GM18507 (cell line): ENCODE measurements at places on chromosomes 1 and 21.

GRCh38 chr1:216325336-216325735 lies 97.9 kb downstream of the USH2A start:
- no peak for DNase-seq

DNA sequence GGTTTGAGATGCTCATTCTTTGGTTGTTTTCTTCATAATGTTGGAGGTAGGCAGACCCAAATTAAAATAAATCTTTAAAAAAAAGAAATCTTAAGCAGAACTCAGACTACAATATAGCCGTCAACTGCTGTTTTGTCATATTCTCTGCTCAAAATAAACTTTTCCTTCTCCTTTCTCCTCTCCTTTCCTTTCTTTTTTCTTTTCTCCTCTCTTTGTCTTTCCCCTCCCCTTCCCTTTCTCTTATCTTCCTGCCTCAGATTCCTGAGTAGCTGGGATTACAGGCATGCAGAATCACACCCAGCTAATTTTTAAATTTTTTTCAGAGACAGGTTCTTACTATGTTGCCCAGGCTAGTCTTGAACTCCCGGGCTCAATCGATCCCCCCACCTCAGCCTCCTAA lies 24.8 kb upstream of the MTF1 start:
- DNase-seq, result no peak

DNA sequence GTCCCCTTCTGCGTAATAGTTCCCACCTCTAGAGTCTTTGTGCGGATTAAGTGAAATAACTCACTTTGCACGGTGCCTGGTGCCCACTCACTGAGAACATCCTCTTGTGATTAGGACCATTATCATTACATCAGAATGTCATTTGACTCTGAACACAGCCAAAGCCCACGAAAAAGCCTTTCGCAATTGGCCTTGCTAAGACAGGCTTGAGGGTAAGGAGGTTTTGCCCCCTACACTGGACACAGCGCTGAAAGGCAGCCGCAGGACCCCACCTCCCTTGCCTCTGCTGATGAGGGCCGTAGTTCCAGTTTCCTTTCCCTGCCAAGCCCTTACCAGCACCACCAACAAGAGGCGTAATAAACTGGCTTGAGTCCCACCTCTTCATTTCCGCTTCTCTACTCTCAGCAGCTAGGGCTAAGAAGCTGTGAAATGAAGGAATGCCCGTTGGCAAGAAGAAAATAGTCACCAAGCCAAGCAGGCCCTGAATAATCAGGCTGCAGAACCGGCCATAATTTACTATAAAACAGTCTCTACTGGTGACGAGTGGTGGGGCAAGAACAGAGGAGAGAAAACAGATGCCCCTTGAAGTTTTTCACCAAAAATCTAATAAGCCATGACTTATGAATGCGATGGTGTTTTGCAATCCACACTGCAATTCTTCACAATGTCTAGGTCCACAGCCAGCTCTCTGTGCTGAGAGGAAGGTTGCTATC lies 53.1 kb downstream of the SH3GLB1 start:
- DNase-seq, result no peak

GRCh38 chr1:48294656-48295055 lies 72.1 kb downstream of the SLC5A9 start:
- no peak for DNase-seq

- DNase-seq, result no peak
Observed at GRCh38 chr1:220425852-220426251, 102.1 kb upstream of the MARK1 start.

DNA sequence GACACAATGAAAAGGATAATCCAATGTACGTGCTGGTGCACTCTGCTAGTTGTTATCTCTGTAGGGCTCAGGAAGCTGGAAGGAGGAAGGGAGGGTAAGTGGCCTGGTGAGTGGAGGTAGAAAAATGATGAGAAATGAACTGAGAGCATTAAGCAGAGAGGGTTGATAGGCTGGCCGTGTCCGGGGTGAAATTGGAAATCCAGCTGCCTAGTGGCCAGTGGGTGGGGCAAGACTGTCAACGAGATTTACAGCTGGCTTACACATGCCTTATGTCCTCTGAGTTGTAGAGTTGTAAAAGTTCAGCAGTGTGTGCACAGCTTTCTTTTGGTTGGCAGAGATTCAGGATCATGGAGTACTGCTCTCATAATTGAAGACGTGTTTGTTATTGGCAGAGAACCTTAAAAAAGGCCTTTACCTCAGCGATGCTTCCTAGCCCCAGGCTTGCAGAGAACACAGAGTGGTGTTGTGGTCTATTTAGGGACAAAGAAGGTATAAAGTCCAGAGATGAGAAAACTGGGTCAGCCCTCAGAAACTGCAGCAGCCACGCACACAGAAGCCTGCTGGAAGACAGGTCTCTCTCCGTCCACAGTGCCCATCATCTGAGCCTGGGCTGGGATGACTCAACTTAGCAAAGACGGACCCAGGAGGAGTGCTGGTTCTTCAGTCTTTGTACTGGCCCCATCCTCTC lies 132.4 kb downstream of the EDEM3 start:
- DNase-seq, result no peak

- DNase-seq, result no peak
Observed at GRCh38 chr1:179825206-179825605, 52.4 kb downstream of the TOR1AIP2 start.

GRCh38 chr1:237580726-237581125 lies 310.0 kb downstream of the ZP4 start:
- DNase-seq, result no peak

DNA sequence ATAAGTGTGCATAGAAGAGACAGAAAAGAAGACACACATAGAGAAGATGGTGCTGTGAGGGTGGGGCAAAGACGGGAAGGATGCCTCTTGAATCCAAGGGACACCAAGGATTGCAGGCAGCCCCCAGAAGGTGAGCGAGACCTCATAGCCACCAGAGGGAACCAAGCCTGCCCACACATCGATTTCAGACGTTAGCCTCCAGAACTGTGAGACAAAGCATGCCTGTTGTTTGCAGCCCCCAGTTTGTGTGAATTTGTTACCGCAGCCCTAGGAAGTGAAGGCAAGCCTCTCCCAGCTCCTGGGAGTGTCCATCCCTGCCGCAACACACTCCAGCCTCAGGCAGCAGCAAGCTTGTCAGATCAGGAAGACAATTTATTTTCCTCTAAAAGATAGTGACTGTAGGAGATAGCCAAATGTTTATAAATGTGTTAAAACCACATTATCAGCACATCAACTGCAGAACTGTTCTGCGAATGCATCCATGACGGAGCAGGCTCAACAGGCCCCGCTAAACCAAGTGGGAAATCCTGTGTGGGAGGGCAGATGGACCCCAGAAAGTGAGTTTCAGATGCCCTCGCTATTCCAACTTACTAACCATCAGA lies 543.3 kb downstream of the MATN1 start:
- no peak for DNase-seq

GRCh38 chr1:209777587-209777986 lies 6.8 kb downstream of the C1orf74 start:
- no peak for DNase-seq

- DNase-seq, result no peak
Observed at GRCh38 chr1:34478515-34479076, 276.3 kb upstream of the GJB5 start.

DNA sequence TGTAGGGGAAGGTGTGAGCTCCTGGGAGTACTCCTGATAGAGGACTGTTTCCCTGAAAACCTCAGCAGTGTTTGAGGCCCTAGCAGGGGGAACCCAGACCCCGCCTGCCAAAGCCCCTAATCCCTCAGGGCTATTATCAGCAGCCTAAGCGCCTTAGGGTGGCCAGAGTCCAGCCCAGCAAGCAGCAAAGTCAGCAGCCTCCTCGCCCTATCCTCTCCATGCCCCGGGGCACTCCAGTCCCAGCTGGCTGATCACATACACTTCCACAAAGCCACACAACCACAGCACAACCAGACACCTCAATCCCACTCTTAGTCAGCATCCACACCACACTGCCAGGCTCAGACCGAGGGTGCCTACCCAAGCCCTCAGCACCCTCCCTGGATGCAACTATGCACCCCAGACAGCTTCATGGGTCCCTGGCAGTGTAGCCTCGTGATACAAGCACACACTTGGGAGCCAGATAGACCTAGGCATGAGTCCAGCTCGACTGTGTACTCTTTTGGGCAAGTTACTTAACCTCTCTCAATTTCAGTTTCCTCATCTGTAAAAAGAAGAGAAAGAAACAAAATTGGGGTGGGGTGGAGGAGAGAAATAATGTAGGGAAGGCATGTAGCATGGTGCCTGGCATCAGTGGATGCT lies 7.1 kb downstream of the IGSF9 start:
- no peak for DNase-seq

DNA sequence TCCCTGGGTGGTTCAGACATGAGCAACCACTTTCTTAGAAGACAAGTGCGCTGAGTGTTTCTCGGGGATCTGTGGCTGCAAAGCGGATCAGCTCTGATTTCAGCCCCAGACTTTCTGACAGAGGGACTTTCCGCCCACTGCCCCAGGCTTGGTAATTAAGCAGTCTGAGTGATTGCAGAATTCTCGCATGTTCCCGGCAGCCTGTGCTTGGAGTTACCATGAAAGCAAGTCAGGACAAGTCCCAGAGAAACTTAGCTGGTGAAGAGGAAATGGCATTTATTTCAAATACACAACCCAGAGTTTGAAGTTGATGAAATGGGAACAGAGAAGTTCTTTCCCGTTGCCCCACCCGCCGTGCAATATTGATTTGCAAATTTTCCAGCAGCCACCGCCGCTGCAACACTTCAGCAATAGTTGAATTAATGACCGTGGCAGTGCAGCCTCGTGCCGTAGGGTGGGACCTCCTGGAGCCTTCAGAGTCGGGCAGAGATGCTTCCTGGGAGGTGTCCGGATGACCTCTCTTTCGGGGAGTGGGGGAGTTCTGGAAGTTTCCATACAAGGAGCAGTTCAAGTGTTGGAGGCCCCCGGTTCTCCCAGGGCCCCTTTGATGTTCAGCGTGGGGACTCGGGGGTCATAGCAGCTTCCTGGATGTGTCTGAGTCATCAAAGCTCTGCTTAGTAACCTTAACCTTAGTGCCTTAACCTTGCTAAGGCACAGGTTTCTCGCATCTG lies 134.7 kb downstream of the KAZN start:
- DNase-seq, result no peak

DNA sequence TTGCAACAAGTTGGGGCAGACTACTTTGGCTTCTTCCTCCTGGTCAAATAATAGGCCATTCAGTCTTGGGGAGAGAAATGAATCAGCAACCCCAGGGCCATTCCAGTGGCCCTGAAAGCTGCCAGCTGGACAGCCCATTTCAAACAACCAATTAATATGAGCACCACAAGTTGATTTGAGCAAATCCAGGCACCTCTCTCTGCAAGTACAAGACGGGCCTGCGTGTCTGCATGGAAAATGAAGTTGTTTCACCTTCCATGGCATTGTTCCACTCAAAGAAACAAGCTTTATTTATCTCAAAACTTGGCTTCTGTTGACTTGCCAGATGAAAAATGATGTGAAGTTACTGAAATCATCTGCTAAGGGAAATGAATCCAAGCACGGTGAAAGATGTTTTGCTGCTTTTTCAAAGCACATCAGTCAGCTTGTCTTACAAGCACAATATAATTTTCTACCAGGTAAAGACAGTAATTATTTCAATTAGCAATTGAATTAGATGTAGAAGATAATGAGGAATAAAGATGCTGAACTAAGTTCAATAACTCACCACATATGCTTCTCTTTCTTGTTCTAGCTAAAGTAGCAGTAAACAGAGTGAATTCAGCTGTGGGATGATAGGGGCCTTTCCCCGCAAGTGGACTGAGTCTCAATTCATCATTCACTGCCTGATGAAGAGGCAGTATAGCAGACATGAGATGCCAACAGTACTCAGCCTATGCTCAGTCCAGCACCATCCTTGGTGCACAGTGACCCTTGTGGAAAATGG lies 95.2 kb upstream of the SSX2IP start:
- DNase-seq, result no peak

GRCh38 chr1:56491441-56491840 lies 87.9 kb downstream of the PLPP3 start:
- no peak for DNase-seq

- no peak for DNase-seq
Observed at GRCh38 chr21:31673321-31673912, 13.9 kb downstream of the SOD1 start.

- no peak for DNase-seq
Observed at GRCh38 chr1:93475681-93476080, 27.8 kb downstream of the FNBP1L start.

- no peak for DNase-seq
Observed at GRCh38 chr1:1908506-1908791, 6.6 kb upstream of the CALML6 start.

DNA sequence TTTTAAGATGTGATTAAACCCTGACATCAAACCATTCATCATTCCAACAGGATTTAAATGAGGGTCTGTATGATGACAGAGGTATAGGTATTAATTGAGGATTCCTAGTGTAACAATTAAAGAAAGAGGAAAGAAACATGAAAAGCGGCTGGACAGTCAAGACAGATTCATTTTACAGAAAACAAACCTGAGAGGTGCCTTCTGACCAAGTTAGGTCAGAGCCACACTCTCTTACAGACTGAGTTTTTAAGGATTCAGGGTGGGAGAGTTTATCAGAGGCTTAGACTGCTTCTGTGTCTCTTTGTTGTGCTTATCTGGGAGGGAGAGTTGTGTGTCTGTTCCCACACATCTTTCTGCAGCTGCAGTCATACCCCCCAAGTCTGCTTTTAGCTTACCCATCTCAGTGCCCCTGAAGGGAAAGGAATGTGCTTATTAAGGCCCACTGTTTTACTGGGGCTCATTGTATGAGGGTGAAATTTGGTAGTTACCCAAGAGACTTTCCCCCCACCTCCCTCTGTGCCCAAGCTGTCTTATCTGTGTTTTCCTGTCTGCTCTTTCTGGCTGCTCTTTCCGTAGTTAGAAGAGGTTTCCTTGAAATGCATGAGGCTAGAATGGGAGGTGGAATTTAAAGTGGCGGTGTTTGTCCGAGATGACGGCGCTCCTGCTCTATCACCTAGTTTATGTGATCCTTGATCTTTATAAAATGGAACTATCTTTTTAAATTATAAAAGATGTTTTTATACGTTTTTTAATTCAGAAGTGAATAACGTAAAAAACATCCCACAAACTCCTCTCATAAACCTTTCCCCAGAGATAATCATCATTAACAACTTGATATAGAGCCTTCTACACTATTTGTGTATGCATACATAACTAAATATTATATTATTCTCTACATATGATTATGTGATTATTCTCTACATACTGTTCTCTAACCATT lies 96.0 kb upstream of the TNFSF4 start:
- DNase-seq, result no peak

GRCh38 chr1:203346060-203346768 lies 4.7 kb downstream of the FMOD start:
- no peak for DNase-seq

DNA sequence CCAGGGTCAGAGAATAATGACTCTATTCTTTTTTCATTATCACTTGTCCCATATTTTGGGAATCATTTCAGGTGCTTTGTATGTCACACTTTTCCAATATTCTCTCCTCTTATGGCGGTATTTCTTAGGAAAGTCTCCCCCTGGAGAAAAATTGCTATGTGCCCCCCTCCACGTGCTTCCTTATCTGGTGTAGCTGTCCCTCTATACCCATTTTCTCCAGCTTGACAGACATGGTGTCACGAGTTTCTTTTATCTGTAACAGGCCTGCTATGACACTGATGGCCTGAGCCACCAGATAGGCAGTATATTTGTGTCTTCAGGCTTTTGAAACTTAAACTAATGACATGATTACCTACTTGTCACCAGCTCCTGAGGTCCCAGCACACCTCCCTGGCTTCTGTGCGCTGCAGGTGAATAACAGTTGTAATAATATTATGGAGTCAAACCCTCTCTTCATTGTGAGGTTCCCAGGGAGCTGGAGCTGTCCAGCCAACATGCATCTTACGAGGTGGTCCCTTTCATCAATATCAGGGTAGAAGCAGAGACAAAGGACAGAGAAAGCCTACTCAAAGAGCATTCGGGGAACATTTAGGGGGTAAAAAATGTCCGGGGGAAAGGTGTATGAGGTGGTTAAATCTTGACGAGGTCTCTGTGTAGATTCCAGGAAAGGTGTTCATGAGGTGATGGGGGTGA lies 71.2 kb upstream of the DUSP10 start:
- no peak for DNase-seq
